Activated CD8-positive, alpha-beta memory T cell treated with anti-CD3 and anti-CD28 coated beads, Interleukin-2, amount 10 ng/mL, durations not matched to agents 7 days and 5 days (primary cell): ENCODE measurements at places on chromosomes 12 and 14.
A peak's percentile ranks its signal among the peaks of the same experiment; 100 is the strongest.

DNA sequence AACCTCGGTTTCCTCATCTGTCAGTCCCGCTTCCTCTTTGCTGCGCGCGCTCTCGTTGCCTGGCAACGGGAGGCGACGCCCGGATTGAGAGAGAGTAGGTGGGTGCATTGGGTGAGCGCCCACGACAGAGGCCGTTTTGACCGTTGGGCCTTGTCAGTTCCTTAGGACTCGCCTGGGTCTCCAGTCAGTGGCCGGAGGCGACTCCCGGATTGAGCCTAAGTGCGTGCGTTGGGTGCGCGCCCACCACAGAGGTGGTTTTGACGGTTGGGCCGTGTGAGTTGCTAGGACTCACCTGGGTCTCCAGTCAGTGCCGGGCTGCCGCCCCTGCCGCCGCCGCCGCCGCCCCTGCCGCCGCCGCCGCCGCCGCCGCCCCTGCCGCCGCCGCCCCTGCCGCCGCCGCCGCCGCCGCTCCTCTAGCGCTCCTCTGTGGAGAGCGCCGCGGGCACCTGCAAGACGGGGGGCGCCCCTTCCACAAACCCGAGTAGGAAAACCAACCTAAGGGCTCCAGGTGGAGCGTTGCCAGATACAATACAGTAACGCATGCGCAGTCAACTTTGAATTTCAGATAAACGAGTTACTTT lies 37.2 kb downstream of the APOBEC1 start:
- no peak overlapping the region for H3K27ac ChIP-seq
- peaks cover 17% of the 10 kb centered on the region for H3K27me3 ChIP-seq
- H3K4me3 ChIP-seq = no peak overlapping the region
- no peak for DNase-seq
- H3K4me1 ChIP-seq = no peaks in the 10 kb centered on the region

GRCh38 chr14:100149851-100150611 lies 9.4 kb downstream of the DEGS2 start:
- H3K4me3 ChIP-seq = no peak overlapping the region
- no peak overlapping the region for H3K27ac ChIP-seq
- H3K4me1 ChIP-seq = peaks cover 23% of the 10 kb centered on the region
- no peak for DNase-seq
- peaks cover 2% of the 10 kb centered on the region for H3K36me3 ChIP-seq

DNA sequence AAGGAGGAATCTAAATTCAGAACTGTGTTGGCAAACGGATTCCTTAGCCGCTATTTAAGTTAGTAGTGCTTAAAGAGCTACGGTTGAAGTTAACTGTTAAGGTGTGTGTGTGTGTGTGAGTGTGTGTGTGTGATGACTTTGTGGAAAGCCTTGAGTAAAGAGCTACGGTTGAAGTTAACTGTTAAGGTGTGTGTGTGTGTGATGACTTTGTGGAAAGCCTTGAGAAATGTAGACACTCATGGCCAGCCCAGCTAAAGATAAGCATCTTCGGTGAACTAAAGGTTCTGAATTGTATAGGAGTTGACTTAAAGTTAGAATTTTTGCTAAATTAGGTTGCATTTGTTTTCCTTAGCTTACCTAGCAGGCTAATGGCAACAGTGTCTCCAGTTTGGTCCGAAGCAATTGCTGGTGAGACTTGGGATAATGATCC lies 1.4 kb downstream of the KTN1 start:
- peaks cover 38% of the 10 kb centered on the region for H3K4me1 ChIP-seq
- no peaks in the 10 kb centered on the region for H3K27me3 ChIP-seq
- peak overlapping the region; percentile 80 for H3K4me3 ChIP-seq
- H3K27ac ChIP-seq = peak overlapping the region; percentile 81
- no peak for DNase-seq

DNA sequence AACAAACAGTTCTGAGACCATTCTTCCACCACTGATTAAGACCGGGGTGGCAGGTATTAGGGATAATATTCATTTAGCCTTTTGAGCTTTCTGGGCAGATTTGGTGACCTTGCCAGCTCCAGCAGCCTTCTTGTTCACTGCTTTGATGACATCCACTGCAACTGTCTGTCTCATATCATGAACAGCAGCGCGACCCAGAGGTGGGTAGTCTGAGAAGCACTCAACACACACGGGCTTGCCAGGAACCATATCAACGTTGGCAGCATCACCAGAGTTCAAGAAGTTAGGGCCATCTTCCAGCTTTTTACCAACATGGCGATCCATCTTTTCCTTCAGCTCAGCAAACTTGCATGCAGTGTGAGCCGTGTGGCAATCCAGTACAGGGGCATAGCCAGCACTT lies 16.9 kb downstream of the AEBP2 start:
- H3K36me3 ChIP-seq = peaks cover 46% of the 10 kb centered on the region
- no peaks in the 10 kb centered on the region for H3K27me3 ChIP-seq
- H3K27ac ChIP-seq = no peak overlapping the region
- DNase-seq = no peak
- H3K4me3 ChIP-seq = no peak overlapping the region
